ENCODE measurements at places on chromosomes 6 and 20.

DNA sequence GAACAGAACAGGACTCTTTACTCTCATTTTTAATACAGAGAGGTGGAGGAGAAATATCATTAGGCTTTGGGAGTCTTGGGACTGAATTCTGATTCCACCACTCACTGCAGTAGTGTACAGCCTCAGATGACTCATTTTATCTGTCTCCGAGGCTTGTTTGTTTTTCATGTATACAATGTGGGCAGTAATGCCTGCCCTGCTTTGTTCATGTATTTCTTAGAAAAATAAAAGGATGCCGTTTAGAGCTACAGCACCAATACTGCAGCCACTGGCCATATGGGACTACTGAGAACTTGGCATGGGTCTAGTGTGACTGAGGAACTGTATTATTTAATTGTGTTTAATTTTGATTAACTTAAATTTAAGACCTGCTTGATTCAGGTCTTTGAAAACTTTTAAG, 41.2 kb upstream of the JAG1 start:
- no peak for DNase-seq

DNA sequence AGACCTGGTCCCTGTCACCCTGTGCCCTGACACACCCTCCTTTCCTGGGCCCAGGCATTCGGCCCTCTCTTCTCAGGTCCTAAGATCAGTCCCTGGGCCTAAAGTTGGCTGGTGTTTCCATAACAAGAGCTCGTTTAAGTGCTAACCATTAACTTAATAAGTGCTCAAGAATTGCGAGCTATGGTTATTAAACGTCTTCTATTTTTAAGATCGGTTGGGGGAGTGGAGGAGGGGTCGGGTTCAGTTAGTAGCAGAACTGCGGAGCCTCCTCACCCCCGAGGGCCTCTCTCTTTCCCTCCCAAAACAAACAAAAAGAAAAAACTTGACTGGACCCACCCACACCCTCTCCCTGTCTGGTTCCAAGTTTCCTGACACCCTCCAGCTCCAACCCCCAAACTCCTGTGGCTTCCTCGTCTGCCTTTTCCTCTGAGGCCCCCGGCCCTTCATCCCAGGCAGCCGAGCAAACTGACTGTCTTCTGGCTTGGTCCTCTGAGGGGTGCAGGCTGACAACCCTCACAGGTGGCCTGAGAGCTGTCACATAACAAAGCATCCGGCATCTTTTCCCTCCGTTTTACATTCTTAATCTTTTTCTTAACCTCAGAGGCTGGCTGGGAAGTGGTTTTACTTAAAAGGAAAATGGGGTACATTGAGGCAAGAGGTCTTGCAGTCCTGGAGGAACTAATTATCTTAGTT, 2.0 kb downstream of the STK35 start:
- no peak for DNase-seq

- no peak for DNase-seq
These were observed 28.7 kb downstream of the PTPRK start for GRCh38 chr6:128491610-128492206.

DNA sequence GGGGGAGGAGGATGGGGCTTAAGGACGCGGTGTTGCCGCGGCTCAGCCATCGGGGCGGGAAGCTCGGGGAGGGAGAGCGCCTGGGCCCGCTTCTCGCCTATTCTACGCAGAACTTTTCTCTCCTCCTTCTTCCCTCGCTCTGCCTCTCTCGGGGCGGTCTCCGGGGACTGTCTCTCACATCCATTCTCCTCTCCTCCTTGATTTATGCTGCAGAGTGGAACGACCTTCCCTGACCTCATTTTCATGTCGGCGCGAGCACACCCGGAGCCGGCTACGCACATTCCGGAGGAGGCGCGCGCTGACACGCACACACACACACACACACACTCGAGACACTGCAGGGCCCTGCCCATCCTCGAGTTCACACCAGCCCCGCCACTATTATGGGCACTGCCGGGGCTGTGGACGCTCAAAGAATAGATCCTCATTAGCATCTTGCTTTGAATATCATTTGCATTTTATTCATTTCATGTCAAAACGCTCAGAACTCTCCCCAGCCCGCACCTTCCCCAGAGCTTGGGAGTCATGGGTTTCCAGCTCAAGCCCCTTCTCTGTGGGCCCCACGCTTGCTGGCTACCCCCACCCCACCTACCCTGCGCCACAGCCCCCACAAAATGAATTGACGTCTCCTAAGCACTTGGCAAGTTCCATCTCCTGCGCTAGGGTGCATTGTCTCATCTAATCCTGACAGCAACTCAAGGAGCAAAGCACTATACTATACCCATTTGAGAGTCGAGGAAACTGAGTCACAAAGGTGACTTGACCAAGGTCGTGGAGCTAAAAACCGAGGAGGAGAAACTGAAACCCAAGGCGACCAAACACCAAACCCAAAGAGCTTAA, 36.8 kb downstream of the NCR2 start:
- DNase-seq: no peak

GRCh38 chr20:11492386-11492785, 425.3 kb upstream of the BTBD3 start:
- DNase-seq: no peak

- DNase-seq: no peak
These were observed 281.8 kb upstream of the MAP3K7 start for GRCh38 chr6:90868656-90869055.

- no peak for DNase-seq
These were observed 29.5 kb downstream of the BFSP1 start for GRCh38 chr20:17501701-17502100.

DNA sequence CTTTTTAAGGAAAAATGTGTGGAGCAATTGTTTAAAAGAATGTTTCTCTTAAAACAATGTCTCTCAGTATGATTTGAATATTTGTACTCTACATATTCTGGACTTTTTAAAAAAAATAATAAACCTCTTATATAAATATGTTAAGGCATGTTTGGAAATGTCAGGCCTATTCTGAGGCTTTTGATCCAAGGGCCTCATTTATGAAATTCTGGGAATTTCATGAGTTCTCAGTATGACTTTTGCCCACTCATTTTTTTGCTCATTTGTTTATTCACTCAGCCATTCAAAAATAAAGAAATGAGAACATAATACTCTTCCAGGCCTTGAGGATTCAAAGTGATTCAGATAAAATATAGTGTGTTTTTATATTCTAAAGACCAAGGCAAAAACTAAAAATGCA, 60.4 kb downstream of the DOK5 start:
- DNase-seq: no peak

DNA sequence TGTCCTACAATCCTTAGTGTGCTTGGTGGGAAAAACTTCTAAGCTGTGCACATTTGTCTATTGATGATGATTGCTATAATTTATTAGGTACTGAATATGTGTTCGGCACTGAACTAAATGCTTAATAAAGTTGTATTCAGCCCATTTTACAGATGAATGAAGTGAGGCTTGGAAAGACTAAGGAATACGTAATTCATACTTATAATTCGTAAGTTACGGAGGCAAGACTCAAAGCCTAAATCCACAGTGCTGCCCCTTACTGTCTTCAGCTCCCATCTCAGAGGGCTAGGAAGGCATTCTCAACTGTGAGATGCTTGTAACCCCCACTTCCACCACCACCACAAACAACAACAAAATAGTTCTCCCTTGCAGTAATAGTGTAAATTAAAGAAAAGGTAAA, 171.3 kb downstream of the HS3ST5 start:
- no peak for DNase-seq

DNA sequence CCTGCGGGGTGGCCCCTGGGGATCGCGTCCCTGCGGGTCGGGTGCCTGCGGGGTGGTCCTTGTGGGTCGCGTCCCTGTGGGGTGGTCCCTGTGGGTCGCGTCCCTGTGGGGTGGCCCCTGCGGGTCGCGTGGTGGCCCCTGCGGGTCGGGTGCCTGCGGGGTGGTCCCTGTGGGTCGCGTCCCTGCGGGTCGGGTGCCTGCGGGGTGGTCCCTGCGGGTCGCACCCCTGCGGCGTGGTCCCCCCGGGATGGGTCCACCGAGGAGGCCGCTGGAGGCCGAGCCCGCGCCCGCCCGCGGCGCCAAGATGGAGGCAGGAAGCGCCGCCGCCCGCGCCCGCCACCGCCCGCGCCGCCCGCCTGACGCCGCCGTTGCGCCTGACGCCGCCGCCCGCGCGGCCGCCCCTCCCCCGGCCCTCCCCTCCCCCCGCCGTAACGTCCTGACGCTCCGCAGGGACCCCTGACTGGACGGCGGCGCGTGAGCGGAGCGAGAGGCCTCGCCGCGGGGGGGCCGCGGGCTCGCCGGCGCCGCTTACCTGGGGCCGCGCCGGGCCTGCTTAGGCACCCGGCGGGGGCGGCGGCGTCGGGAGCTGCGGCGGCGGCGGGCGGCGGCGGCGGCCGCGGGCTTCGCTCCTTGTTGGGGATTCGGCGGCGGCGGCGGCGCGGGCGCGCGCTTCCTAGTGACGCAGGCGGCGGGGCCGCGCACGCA, at the start of gene GMEB2:
Gene GMEB2, minus strand, starts transcription at position 678 of the 705 bp plus-strand sequence. CDS start 7,704 bp downstream, outside the sequence.
- peak; percentile 49 for DNase-seq

DNA sequence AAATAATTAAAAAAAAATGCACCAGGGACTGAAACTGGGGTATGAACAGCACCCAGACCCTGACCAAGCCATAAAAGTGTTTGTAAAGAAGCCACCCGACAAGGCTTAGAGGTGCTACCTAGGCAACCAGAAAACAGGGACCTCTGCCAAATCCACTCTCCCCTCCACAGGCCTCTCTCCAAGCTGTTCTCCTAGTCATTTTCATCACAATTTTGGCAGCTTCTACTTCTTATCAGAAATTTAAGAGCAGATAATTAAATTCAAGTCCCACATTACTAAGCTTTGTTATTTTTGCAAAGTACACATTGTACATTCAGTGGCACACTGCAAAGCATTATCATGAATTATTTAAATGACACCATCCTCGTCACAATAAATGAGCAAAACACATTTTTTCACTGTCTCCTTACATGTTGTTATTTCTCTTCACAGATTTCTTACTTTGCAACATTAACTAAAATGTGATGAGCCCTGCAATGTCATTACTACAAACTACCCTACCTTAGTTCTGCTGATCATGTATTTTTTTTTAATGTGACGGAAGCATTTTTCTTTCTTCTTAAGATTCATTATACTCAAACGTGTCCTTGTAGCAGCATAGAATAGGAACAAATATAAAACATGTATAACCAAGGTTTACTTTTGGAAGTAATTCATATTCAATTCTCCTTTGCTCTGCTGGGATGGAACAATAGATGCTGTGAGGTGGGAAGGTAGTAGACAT, 38.1 kb downstream of the ECT2L start:
- no peak for DNase-seq

DNA sequence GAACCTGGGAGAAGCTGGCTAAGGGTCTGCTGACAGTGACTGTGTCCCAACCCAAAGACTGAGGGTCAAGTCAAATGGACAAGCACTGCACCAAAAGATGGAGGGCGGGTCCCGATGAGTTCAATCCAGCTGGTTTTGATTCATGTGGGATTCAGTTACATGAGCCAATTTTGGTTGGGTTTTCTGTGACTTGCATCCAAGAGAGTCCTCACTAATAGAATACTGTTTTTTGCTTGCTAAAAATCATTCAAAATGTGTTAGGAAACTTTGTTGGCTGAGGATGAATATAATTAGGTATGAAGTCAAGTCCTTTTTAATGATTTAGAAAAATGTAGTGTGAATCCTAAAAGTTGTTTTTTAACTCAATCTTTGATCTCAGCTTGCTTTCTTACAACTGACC, 323.8 kb upstream of the NOX3 start:
- no peak for DNase-seq

DNA sequence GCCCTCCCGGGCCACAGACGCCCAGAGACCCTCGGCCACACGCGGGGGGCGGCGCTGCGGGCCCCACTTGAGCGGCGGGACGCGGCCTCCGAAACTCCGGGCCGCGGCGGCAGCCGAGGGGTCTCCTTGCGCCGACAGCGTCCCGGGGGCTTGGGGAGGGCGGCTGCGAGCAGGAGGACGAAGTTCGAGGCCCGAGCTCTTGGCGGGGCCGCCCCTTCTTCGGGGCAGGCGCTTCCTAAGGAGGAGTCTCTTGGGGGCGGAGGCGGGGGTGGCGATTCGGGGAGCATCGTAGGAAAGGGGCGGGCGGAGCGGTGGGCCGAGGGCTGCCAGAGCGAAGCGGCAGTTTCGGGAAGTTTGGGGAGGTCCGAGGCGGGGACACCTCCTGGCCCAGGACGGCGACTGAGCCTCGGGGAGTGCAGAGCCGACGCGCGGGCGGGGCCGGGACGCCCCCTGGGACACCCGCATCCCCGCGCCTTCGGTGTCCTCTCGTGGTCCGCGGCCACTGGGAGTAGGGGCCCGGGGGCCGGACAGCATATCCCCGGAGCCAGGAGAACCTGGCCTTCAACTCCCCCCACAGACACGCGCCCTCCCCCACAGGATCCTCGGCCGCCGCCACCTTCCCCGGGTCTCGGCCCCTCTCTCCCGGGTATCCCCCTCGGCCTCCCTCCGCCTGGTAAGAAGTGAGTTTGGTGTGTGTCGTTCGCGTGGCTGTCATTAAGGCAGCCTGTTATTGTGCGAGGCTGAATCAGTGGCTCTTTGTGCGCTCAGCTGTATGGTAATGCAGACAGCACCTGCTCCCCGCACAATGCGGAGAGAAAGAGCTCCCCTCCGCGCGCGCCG, 613 bp upstream of the DLL1 start:
- DNase-seq: no peak

- DNase-seq: no peak
These were observed 26.7 kb upstream of the MYLIP start for GRCh38 chr6:16102208-16102607.

- no peak for DNase-seq
These were observed 33.8 kb upstream of the AKAP12 start for GRCh38 chr6:151205721-151206600.

DNA sequence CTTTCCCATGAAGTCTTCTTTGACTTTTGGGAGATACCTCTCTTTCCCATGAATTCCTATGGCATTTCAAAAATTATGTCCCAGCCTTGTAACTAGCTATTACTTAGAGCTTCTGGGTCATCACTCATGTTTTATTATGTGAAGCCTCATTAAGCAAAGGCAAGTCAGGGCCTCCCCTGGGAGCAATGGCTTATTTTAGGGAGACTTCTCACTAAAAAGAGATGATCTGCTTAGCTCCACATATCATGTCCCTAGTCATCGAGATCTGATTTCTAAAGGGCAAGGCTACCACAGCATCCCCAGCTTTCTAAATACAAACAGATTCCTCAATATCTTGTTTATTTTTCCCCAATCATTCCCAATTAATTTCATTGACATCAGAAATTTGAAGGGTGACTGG, 154.0 kb upstream of the MANEA start:
- DNase-seq: no peak

DNA sequence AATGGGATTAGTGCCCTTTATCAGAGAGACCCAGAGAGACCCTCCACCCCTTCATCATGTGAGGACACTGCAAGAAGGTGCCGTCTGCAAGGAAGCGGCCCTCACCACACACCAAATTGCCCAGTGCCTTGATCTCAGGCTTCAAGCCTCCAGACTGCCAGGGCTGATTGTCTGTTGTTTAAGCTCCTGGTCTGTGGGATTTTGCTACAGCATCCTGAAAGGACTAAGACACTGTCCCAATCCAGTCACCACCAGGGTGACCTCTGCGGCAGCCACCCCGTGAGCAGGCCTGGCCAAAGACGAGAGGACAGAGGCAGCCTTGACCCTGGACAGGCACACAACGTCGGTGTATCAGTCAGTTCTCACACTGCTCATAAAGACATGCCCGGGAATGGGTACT, 13.5 kb upstream of the FRMD1 start:
- DNase-seq: no peak

All from activated T-helper 1 cell treated with anti-CD3 and anti-CD28 coated beads, Interleukin-2, amount 50 U/mL, for 16 hours (primary cell).